AG20443 (cell line): ENCODE measurements at places on chromosomes 1 and 21.

- DNase-seq: peak; percentile 90
These were observed 14.8 kb upstream of the TMEM240 start for GRCh38 chr1:1554926-1555915.

- DNase-seq: peak; percentile 60
These were observed 1.3 kb downstream of the DYRK1A start for GRCh38 chr21:37367703-37368540.

- DNase-seq: no peak
These were observed 82.1 kb downstream of the DAB1 start for GRCh38 chr1:57341721-57342120.

DNA sequence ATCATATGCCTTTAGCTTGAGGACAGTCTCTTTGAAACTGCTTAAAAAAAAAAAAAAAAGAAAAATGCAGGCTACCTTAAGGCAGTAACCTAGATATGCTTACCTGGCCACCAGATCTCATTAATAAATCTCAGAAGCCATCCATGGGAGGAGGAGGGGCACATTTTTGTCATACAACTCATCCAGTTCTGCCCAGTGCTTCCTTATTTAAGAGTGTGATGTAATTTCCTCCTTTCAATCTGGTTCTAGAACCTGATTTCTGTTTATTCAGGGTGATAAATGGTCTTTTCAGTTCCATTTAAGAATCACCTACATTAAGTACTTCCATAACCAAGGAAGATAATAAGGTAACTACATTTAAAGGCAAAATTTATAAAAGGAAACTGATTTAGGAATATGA lies 6.1 kb downstream of the ERRFI1 start:
- DNase-seq: no peak

GRCh38 chr1:16433030-16433429 lies 4.2 kb downstream of the SPATA21 start:
- no peak for DNase-seq

GRCh38 chr1:17984583-17984982 lies 123.0 kb upstream of the IGSF21 start:
- peak; percentile 25 for DNase-seq

DNA sequence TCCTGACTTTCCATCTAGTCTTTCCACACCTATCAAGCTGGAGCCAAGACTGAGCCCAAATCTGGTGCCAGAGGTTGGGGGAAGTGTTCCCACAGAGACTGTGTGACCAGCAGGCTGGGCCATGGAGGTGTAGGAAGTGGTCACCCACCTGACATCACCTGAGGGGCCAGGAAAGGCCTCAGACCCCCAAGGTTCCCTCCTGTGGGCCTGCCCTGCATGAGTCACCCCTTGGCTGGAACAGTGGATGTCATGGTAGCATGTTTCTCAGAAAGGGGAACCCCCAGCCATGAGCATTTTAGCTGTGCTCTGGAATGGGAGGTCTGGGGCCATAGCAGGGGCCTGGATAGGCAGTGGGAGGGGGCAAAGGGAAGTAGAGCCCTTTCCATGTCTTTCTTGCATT lies 5.7 kb upstream of the TNFRSF8 start:
- DNase-seq: no peak

DNA sequence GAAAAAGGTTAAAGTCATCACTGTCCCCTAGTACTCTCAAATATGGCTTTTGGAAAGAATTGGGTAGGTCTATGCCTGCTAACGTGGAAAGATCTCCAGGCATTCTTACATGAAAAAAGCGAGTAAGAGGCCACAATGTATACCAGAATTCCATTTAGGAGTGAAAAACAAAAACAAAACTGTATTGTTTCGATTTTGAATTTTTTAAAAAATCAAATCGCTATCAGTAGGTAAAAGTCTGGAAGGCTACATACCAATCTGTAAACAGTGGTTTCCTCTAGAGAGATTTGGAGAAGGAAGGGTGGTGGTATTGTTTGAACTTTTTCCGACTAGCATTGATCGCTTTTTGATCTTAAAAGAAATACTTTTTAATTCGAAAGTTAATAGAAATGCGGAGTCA lies 55.9 kb downstream of the RRAGC start:
- DNase-seq: no peak

GRCh38 chr1:15663925-15664324 lies 20.2 kb upstream of the PLEKHM2 start:
- no peak for DNase-seq

GRCh38 chr1:119435052-119435451 lies 20.1 kb downstream of the HSD3B2 start:
- DNase-seq: no peak

- peak; percentile 58 for DNase-seq
These were observed 45.2 kb upstream of the DPT start for GRCh38 chr1:168774241-168774640.

GRCh38 chr1:36156329-36157114 lies 562 bp downstream of the MAP7D1 start:
- peak; percentile 50 for DNase-seq

DNA sequence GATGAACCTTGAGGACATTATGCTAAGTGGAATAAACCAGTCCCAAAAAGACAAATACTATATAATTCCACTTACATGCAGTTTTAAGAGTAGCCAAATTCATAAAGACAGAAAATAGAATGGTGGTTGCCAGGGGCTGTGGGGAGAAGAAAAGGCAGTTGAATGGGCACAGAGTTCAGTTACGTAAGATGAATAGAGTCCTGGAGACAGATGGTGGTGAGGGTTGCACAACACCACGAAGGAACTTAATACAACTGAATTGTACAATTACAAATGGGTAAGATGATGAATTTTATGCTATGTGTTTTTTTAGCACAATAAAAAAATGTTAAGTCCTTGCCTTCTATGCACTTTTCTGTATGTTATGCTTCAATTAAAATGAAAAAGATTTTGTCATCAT lies 66.6 kb downstream of the CD34 start:
- no peak for DNase-seq

DNA sequence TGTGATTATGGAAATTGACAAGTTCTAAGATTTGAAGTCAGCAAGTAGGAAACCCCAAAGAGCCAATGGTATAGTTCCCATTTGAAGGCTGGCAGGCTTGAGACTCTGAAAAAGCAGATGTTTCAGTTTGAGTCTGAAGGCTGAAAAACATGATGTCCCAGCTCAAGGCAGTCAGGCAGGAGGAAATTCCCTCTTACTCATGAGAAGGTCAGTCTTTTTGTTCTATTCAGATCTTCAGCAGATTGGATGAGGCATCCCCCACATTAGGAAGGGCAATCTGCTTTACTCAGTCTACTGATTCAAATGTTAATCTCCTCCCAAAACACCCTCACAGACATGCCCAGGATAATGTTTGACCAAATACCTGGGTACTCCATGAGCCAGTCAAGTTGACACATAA lies 372.5 kb upstream of the ST6GALNAC5 start:
- no peak for DNase-seq

- DNase-seq: peak; percentile 74
These were observed 166.9 kb downstream of the TOMM20 start for GRCh38 chr1:234961456-234962339.

DNA sequence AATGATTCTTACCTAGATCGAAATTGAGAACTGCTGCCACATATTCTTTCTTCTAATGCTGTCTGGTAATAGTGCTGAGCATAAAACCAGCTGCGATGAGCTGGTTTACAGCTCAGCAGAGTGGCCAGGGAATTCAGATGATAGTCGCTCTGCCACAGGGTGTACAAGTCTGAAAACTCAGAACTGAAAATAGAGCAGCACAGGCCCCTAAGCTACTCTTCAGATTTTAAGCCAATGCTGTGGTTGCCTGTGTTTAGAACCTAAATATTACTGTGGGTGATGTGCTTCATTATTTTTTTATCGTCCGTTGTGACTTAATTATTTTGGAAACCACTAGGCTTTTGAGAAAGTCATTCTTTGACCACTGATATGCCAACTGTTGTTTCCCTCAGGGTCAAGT lies 152.0 kb downstream of the ADGRL4 start:
- DNase-seq: no peak

DNA sequence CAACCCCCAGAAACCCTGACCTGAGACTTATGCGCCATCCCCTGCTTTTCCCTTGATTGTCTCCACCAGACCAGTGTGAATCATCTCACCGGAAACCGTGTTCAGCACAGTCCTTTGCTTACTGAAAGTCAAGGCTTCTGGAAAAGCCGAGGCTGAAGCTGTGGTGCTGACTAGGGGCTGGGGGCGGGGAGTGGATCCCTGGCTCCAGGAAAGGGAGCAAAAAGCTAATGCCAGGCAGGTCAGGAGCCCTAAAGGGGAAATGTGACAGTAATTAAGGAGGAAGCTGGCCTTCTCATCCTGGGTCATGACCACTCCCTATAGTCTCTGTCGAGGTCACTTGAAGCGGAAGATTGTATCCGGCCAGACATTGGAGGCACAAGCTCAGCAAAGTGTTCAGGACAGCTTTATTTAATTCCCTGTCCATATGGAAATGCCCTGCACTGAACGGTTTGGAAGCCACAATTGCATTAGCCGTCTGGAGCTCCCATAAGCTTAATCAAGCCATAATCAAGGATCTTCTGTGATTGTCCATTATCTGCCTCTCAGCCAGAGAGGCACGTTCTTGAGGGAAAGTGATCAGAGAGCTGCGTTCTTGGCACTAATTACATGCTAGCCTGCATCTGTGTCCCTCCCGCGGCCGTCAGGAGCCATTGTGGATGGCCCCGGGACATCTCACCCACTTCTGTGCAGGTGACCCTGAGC lies 403.6 kb downstream of the RRAGC start:
- DNase-seq: no peak

GRCh38 chr1:2373551-2374251 lies 17.7 kb downstream of the MORN1 start:
- DNase-seq: no peak

DNA sequence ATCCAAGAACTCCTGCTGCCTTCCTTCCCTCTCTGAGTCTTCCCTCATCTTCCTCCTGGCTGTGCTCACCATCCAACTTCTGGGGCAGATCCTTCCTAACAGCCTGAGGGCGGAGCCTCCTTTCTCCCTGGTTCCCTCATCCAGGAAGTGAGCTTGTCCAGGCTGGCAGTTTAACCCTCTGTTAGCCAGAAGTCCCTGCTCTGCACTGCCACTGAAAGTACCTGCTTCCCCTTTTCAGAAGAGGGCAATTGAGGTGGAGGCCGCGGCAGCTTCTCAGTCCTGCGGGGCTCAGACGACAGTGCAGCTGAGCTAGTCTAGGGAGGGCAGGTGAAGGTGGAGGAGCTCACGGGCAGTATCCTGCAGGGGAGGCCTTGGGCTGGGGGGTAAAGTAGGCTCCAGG lies 149.1 kb downstream of the FCRL5 start:
- DNase-seq: peak; percentile 51

- no peak for DNase-seq
These were observed 16.5 kb downstream of the DYRK1A start for GRCh38 chr21:37383086-37383485.

DNA sequence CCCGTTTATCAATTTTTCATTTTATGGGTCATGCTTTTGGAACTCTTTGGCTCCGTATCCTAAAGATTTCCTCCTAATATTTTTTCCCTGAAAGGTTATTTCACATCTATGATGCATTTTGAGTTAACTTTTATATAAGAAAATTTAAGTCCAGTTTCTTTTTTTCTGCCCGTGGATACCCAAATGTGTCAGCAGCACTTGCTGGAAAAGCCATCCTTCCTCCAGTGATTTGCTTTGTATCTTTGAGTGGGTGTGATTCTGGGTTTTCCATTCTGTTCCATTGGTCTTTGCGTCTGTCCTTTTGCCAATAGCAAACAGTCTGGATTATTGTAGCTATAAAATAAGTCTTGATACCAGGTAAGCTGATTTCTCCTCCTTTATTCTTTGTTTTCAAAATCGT lies 15.6 kb upstream of the ABCG1 start:
- DNase-seq: no peak

DNA sequence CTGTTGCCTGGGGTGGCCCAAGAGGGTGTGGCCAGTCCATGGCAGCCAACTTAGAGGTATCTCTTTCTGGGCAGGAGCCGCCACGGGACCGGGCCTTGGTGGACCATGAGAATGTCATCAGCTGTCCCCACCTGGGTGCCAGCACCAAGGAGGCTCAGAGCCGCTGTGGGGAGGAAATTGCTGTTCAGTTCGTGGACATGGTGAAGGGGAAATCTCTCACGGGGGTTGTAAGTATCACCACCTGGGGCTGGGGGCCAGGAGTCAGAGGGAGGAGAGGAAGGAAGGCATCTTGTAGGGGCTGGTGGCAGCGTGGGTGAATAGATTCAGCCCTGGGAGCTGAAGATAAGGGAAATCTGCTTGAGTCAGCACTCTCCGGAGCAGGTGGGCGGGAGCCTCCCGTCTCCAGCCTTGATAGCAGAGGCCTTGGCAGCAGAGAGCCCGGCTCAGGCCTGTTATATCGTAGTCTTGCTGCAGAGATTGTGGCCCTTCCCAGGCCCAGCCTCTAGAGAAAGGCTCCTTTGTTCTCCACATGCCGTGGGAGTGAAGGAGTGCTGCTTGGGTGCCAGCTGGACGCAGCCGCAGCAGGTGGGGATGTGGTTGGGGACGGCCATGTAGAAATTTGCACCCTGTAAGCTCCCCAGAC lies 25.4 kb downstream of the PHGDH start:
- no peak for DNase-seq

DNA sequence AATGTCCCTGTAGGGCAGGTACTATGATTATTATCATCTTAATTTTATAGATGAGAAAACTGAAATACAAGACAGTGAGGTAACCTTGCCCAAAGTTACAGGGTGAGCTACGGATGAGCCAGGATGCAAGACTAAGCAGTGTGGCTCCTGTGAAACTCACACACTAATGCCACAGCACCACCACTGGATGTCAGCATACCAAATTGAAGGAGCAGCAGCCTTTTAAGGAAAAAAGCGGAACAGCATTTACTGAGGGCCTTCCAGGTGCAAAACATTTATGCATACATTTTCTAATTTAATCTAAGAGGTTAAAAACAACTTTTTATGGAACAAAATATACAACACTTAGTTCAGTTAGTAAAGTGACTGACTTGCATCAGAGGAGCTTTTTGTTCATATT lies 41.7 kb downstream of the SEC16B start:
- peak; percentile 35 for DNase-seq

DNA sequence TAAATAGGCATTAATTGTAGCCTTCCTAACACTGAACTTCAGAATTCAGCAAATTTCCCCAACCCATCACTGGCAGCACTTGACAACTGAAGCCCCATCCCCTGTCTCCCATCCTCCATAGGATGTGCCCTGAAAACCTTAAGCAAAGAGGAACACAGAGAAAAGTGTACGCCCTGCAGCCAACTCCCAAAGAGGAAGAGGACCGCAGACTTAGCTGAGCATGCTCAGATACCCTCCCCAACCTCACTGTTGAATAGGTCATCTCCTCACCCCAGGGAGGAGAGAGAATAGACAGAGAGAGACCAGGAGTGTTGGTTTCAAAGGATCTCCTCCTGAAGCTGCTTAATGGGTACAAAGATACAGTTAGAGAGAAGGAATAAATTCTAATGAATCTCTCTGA lies 50.5 kb downstream of the CD2 start:
- DNase-seq: no peak

- DNase-seq: peak; percentile 61
These were observed 199.7 kb upstream of the C8B start for GRCh38 chr1:57165546-57165945.

DNA sequence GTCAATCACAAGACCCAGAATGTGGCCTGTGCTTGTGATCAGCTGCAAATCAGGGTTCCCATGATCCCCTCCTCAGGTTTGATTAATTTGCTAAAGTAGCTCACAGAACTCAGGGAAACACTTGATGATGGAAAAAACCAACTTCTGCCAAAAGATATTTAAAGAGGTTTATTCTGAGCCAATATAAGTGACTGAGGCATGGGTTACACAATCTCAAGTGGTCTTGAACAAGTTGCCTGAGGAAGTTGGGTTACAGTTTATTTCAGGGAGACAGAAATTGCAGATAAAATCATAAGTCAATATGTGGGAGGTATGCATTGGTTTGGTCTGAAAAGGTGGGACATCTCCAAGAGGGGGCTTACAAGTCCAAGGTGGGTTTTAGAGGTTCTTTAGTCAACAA lies 243.1 kb downstream of the S1PR1 start:
- no peak for DNase-seq

- DNase-seq: no peak
These were observed 109.2 kb upstream of the NR5A2 start for GRCh38 chr1:199918196-199918769.
